Stimulated activated CD8-positive, alpha-beta memory T cell treated with anti-CD3 and anti-CD28 coated beads, Interleukin-7, amount 100 ng/mL, for 1 hour (primary cell): ENCODE measurements at places on chromosomes 12 and 14.

- no peak for DNase-seq
These were observed 125.2 kb upstream of the FKBP4 start for GRCh38 chr12:2669560-2669959.

- no peak for DNase-seq
These were observed 62.6 kb upstream of the TMCC3 start for GRCh38 chr12:94712815-94713515.

DNA sequence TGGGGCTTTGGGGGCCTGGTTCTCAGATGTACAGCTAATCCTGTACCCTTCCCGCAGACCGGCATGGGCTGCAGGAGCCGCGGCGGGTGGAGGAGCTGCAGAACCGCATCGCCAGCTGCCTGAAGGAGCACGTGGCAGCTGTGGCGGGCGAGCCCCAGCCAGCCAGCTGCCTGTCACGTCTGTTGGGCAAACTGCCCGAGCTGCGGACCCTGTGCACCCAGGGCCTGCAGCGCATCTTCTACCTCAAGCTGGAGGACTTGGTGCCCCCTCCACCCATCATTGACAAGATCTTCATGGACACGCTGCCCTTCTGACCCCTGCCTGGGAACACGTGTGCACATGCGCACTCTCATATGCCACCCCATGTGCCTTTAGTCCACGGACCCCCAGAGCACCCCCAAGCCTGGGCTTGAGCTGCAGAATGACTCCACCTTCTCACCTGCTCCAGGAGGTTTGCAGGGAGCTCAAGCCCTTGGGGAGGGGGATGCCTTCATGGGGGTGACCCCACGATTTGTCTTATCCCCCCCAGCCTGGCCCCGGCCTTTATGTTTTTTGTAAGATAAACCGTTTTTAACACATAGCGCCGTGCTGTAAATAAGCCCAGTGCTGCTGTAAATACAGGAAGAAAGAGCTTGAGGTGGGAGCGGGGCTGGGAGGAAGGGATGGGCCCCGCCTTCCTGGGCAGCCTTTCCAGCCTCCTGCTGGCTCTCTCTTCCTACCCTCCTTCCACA is 7.6 kb downstream of the NR4A1 start:
- DNase-seq, result no peak

GRCh38 chr14:34749408-34749807 is 35.0 kb upstream of the CFL2 start:
- DNase-seq, result no peak

DNA sequence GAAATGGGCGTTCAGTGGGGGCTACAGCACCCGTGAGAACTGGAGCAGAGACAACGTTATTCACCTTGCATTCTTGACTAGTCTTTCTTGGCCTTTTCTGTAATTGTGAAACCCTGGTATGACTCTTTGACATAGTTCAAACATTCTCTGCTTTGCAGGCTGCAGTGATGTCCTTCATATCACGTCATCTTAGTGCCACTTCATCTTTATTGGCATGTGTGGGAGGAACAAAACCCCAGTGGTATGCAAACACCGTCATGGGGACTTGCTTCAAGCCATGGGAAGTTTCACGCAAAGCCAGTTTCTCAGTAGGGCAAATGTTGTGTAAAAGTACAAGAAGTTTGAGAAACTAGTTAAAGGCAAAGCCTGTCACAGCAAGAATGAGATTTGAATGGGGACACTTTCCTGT is 20.2 kb upstream of the DUSP16 start:
- DNase-seq, result no peak

- DNase-seq, result no peak
These were observed 218.8 kb upstream of the TMPO start for GRCh38 chr12:98296462-98297079.

- DNase-seq, result no peak
These were observed 1.9 kb downstream of the RIMKLB start for GRCh38 chr12:8699714-8700113.

- DNase-seq, result no peak
These were observed 6.0 kb downstream of the KRT79 start for GRCh38 chr12:52828156-52828555.

GRCh38 chr14:59294662-59294992 is 106.2 kb downstream of the DAAM1 start:
- no peak for DNase-seq

GRCh38 chr14:93868165-93868564 is 59.0 kb upstream of the FAM181A start:
- DNase-seq, result no peak

DNA sequence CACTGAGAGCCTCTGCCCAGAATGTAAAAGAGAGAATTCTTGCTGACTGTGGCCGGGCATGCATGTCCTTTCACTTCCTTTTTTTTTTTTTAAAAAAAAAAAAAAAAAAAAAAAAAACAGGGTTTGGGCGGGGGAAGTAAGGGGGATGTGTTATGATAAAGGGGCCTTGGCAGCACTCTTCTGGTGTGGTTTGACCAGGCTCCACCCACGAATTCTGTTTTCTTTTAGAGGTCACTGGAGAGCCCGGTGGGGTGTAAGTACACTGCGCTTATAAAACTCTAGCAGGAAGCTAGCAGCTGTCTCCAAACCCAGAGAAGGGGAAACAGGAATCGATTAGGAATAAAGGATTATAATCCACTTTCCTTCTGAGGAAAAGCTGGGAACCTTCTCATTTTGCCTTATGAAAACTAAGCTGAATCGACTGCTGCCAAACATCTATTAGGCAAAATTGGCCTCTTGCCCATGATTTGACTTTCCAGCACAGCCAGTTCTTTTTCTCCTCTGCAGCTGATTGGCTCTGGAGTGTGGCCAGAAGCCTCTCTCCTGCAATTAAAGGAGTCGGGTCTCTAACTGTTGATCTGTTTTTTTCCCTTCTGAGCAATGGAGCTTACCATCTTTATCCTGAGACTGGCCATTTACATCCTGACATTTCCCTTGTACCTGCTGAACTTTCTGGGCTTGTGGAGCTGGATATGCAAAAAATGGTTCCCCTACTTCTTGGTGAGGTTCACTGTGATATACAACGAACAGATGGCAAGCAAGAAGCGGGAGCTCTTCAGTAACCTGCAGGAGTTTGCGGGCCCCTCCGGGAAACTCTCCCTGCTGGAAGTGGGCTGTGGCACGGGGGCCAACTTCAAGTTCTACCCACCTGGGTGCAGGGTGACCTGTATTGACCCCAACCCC is 27.7 kb upstream of the HIGD1C start:
- peak; percentile 5 for DNase-seq

GRCh38 chr12:51888316-51889215 is 663 bp downstream of the ANKRD33 start:
- no peak for DNase-seq

- DNase-seq, result no peak
These were observed 12.3 kb upstream of the LBHD2 start for GRCh38 chr14:103071544-103072251.

DNA sequence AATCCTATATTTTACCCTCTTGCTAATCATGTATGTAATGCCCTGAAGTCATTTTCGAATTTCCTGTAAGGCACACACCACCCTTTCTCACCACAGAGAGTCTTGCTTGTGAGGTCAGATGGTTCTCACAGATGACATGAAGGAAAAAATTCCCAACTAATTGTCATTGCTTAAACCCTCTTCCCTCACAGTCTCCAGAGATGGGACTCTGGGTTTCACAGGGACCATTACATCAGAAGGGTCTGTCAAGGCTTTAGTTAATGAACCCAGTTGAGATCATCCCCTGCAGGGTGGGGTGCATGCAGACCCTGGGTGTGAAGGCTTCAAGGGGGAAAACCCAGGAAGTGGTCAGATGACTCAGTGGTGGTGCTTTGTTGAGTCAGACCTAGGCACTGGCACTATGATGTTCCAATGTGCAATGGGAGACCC is 229.6 kb downstream of the BCAT1 start:
- no peak for DNase-seq

GRCh38 chr14:91108941-91109611 is 4.8 kb upstream of the DGLUCY start:
- DNase-seq, result no peak

- no peak for DNase-seq
These were observed 124.4 kb downstream of the TPH2 start for GRCh38 chr12:72063073-72063472.
